Sigmoid colon (tissue), 7 donors: ENCODE measurements at places on chromosomes 3 and 15. TPM values are rescaled to one million over a fixed set of nuclear protein-coding genes. Genes with fewer than 3 reads are reported as not detected.

DNA sequence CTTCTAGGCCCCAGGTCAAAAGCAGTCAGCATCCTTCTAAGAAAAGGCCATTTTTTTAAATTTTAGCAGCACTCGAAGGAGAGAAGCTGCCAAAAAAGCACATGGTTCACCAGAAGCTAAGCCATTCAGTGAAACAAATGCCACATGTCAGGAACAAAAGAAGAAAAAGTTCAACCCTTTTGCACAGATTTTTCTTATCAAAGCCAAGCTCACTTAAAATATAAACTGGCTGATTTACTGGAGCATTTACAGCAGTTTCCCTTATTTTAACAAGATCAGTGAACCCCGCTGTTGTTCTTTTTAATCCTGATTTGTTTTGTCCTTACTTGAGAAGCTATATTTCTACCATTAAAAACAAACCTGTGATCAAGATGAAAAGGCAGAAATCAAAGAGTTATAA lies 46.5 kb upstream of the SYNPR start:
- no peak overlapping the region for H3K4me3 ChIP-seq
- no peaks in the 10 kb centered on the region for H3K27me3 ChIP-seq
- H3K27ac ChIP-seq = no peak overlapping the region
- H3K36me3 ChIP-seq = no peaks in the 10 kb centered on the region

- H3K4me3 ChIP-seq = no peak overlapping the region
- DNase-seq = no peak
- H3K27me3 ChIP-seq = no peaks in the 10 kb centered on the region
- H3K27ac ChIP-seq = no peak overlapping the region
Measured at GRCh38 chr3:33834096-33834453, 35.6 kb downstream of the PDCD6IP start.

- H3K27me3 ChIP-seq = no peaks in the 10 kb centered on the region
- no peaks in the 10 kb centered on the region for H3K4me1 ChIP-seq
Measured at GRCh38 chr3:159473206-159473605, 515.4 kb upstream of the IL12A start.

- H3K27me3 ChIP-seq = no peaks in the 10 kb centered on the region
- no peak overlapping the region for H3K4me3 ChIP-seq
- no peaks in the 10 kb centered on the region for H3K4me1 ChIP-seq
- DNase-seq = no peak
- H3K27ac ChIP-seq = no peak overlapping the region
Measured at GRCh38 chr3:68424796-68425460, 507.4 kb downstream of the TAFA4 start.

DNA sequence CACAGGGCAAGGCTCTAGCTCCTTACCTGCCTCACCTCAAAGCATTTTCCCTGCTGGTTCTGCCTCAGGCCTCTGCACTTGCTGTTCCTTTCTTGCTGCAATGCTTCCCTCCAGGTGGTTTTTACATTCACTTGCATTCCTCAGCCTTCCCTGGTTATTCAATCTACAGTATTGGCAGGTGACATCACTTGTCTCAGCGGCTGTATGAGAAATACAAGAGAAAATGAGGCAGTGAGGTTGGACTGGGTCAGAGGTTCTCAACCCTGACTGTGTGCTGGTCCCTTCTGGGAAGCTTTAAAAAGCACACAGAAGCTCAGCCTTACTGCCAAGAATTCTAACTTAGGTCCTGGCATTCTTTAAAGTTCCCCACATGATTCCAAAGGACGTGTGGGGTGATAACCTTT lies 26.7 kb downstream of the SIAH2 start:
- H3K27me3 ChIP-seq = no peaks in the 10 kb centered on the region
- no peak overlapping the region for H3K4me3 ChIP-seq
- no peak overlapping the region for H3K27ac ChIP-seq
- H3K36me3 ChIP-seq = no peaks in the 10 kb centered on the region

GRCh38 chr3:30476368-30477084 lies 129.9 kb upstream of the TGFBR2 start:
- no peak overlapping the region for H3K27ac ChIP-seq
- H3K27me3 ChIP-seq = no peaks in the 10 kb centered on the region
- H3K4me3 ChIP-seq = no peak overlapping the region
- H3K36me3 ChIP-seq = no peaks in the 10 kb centered on the region
- DNase-seq = no peak
- H3K4me1 ChIP-seq = peaks cover 39% of the 10 kb centered on the region

DNA sequence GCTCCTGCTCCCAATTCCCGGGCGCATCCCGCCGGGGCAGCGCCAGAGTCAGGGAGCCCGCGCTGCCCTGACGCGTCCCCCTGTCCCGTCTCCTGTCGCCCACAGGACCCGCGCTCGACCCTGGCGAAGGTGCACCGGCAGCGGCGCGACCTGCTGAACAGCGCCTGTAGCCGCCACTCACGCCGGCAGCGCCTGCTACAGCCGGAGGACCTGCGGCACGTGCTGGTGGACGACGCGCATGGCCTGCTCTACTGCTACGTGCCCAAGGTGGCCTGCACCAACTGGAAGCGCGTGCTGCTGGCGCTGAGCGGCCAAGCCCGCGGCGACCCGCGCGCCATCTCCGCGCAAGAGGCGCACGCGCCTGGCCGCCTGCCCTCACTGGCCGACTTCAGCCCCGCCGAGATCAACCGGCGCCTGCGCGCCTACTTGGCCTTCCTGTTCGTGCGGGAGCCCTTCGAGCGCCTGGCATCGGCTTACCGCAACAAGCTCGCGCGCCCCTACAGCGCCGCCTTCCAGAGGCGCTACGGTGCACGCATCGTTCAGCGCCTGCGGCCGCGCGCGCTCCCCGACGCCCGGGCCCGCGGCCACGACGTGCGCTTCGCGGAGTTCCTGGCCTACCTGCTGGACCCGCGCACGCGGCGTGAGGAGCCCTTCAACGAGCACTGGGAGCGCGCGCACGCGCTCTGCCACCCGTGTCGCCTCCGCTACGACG lies 16.9 kb downstream of the C3orf22 start:
- H3K27me3 ChIP-seq = peaks cover 54% of the 10 kb centered on the region
- no peaks in the 10 kb centered on the region for H3K4me1 ChIP-seq
- no peak overlapping the region for H3K4me3 ChIP-seq
- DNase-seq = peak; percentile 60
- H3K27ac ChIP-seq = no peak overlapping the region
- no peaks in the 10 kb centered on the region for H3K36me3 ChIP-seq

TRPM1 gene
- total RNA-seq = not detected

CKMT1A gene
- total RNA-seq = not detected

REC114 gene
- total RNA-seq = not detected
